ENCODE measurements at places on chromosomes 1 and 21. TPM values are rescaled to one million over a fixed set of nuclear protein-coding genes. Genes with fewer than 3 reads are reported as not detected.

Gene TIE1
- 39.0 TPM for total RNA-seq

DNA sequence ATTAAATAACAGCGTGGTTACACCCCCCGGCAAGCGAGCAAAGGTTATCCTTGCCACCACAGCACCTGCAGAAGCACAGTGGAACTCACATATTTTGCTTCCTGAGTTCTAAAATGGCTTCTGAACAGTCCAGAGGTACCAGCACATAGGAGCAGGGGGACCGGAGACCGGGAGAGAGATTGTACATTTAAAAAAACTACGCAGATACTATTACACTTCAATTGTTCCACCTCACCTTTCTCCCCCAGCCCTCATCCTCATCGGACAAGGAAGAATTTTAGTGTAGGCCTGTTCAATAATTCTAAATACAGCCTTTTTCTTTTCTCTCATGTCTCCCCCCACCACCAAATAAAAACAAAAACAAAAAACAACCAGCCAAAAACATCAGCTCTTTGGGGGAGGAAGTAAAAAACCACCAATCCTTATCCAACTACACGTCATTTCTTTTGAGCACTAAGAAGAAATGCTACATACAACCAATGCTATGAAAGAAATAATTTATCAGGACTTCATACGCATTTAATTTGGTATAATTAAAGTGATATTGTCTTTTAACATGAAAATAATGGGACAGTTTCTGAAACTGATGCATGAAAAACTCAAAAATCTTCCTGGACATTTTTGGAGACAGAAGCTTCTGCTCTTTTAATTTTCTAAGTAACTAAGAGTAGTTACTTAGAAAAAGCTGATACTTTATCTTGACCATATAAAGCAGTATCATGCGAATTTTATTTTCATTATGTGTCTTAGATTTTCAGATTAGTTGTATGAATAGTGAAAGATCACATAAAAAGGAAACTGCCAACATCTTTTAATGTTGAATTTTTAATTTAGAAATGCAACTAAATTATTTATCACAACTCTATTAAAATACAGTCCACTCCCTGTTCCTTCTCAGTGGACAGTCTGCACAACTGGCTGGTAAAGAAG lies 9.1 kb downstream of the CDKN2C start:
- DNase-seq: no peak

- DNase-seq: no peak
These were observed 21.2 kb downstream of the ASAP3 start for GRCh38 chr1:23462766-23463165.

Gene LRRC7
- not detected for total RNA-seq

Gene SH3BP5L
- 13.4 TPM for total RNA-seq

Gene DNAJC11
- 23.0 TPM for total RNA-seq

DNA sequence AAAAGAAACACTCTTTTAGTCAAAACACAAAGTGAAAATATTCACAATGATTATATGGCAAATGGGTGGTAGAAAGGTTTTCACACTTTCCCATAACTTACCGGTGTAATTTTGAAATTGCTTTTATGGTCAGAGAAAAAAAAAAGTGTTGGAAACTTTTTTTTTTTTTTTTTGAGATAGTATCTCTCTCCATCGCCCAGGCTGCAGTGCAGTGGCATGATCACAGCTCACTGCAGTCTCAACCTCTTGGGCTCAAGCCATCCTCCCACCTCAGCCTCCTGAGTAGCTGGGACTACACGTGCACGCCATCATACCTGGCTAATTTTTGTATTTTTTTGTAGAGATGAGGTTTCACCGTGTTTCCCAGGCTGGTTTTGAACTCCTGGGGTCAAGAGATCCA lies 3.3 kb downstream of the IFNGR2 start:
- no peak for DNase-seq

Gene MAP10
- total RNA-seq: 1.6 TPM

Gene TTC34
- 0.66 TPM for total RNA-seq

Gene GPR161
- total RNA-seq: 4.5 TPM

Gene HES5
- not detected for total RNA-seq

- DNase-seq: no peak
These were observed 106.7 kb upstream of the C21orf91 start for GRCh38 chr21:17925899-17926298.

GRCh38 chr1:37274938-37275631 lies 199.3 kb upstream of the ZC3H12A start:
- no peak for DNase-seq

GRCh38 chr1:68814067-68814466 lies 317.2 kb upstream of the DEPDC1 start:
- no peak for DNase-seq

Gene ZNF697
- total RNA-seq: 4.2 TPM

- DNase-seq: no peak
These were observed 136.6 kb upstream of the GFI1 start for GRCh38 chr1:92623187-92623778.

Gene FCRLB
- 1.1 TPM for total RNA-seq

Gene PCBP3
- 3.4 TPM for total RNA-seq

DNA sequence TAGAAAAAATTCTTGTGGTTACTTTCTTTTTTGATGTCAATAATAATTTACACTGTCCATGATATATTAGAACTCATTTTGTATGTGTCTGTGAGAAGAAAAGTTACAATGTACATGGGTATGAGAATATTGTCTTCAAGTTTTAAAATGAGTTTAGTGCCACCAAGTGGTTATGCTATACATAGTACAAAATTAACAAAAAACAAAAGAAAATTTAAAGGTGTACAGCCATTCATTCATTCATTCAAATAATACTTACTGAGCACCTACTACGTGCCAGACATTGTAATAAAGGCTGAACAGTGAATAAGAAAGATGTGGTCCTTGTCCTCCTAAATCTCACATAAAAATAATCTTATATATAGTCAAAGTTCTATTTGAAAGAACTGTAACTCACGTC lies 27.7 kb downstream of the UCHL5 start:
- DNase-seq: no peak

Gene TSPAN2
- 9.7 TPM for total RNA-seq

- DNase-seq: no peak
These were observed 2.5 kb upstream of the TRPM2 start for GRCh38 chr21:44350773-44351481.

DNA sequence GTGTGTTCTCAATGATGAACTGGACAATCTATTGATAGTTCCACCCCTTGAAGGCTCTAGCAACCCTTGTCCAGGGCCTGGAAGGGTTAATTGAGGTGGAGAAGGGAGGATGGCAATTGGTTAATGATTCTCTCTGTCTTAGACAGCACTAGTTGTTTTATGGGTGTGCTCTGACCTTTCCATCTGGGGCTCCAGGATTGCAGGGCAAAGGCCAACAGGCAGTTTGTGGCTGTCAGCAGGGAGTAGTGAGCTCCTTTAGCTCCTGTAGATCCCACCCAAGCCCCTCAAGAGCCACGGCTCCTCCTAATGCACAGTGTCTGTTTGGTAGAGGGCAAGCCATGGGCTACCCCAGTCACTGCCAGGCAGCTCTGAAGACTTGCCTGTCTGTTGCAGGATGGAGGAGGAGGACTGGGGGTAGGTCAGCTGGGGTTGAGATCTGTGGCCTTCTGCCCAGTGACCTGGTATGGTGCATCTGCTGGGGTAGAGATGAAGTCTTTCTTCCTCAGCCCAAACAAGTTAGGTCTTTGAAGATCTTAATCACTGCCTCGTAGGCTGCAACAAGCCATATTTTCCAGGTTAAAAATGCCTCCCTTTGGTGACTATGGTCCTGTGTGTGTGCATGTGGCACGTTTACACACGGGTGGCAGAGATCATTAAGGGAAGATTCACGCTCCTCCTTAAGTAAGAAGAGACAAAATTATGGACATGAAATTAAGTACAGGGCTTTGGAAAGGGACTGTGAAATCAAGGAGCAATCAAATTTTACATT lies 7.7 kb downstream of the MROH7 start:
- DNase-seq: no peak

GRCh38 chr1:5990913-5991312 lies 1.3 kb downstream of the NPHP4 start:
- no peak for DNase-seq

Gene FCRL6
- total RNA-seq: 0.98 TPM

- no peak for DNase-seq
These were observed 267.8 kb upstream of the SNX7 start for GRCh38 chr1:98393719-98394118.

Gene TFAP2E
- 0.44 TPM for total RNA-seq

DNA sequence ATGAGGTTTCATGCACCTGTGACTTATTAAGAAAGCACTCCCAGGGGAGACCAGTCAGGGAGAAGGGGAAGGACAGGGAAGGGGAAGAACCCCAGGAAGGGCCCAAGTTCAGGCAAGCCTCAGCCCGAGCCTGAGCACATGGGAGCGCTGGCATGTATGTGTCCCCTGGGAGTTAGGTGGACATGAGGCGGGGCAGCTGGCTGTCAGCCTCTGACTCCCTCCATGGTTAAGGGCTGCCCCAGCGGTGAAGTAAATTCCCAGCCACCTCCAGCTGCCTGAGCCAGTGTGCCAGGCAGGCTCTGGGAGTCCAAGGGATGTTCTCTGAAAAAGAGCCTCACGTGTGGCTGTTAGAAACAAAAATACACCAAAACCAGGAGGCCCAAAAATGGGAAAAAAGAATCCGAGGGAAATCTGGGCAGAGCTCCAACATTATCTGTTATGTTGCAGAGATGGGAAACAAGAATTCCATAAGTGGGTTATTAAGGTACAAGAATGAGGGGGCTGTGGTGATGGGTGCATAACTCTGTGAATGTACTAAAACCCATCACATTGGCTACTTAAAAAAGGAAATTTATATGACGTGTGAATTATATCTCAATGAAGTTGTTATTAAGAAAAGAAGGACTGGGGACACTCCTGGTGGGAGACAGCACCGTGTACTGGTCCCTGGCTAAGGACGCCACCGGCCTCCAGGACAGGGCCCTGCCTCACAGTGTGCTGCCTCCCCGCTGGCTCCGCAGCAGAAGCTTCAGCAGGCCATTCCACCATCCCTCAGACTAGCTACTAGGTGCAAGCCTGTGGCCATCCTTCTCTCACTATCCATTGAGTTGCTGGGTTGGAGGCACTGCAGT lies 18.7 kb downstream of the DMRTB1 start:
- DNase-seq: peak; percentile 25

GRCh38 chr1:4132352-4133296 lies 232.6 kb upstream of the C1orf174 start:
- no peak for DNase-seq
